Activated T-helper 1 cell treated with anti-CD3 and anti-CD28 coated beads, Interleukin-2, amount 50 U/mL, for 16 hours (primary cell): ENCODE measurements at places on chromosomes 3 and 15.

GRCh38 chr3:119408243-119408950 lies 55.0 kb downstream of the TMEM39A start:
- DNase-seq: no peak

DNA sequence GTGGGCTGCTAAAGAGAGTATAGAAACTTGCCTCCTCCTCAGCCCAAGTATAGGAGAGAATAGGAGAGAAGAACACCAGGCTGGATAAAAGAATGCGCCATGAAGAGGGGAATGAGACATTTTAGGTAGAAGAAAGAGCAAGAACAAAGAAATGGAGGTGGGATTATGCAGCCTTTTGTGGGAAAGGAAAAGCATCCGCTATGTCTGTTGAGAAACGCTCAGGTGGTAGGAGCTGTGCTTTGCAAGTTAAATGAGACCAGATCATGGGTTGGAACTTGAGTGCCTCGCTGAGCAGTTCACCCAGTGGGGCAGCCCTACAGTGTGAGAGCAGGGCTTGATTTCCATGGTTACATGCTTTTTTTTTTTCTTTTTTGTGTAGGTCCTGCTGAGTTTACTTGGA lies 11.5 kb upstream of the RTP1 start:
- DNase-seq: no peak

DNA sequence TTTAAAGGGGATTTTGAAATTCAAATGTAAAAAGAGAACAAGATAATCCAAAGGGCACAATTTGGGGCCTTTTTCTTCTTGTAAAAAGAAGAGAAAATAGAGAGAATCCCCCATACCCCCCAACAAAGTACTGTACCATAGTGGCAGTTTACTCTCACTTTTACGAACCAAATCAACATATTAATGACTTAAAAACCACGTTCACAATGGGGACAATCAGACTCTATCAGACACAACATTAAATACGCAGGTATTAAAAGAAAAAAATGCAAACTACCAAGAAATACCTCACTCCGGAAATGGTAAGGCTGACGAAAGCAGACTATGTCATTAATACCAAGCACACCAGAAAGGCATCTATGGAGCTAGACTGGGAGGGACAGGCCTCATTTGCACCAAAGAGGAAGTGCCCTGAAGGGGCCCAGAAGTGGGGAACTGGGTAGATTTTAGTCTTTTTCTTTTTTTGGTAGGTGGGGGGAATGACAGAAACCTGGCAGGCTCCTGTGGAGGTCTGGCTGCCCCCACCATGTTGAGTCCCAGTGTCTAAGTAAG lies 134.3 kb downstream of the TIGIT start:
- DNase-seq: no peak

GRCh38 chr3:59234884-59235633 lies 185.2 kb upstream of the CFAP20DC start:
- DNase-seq: no peak

DNA sequence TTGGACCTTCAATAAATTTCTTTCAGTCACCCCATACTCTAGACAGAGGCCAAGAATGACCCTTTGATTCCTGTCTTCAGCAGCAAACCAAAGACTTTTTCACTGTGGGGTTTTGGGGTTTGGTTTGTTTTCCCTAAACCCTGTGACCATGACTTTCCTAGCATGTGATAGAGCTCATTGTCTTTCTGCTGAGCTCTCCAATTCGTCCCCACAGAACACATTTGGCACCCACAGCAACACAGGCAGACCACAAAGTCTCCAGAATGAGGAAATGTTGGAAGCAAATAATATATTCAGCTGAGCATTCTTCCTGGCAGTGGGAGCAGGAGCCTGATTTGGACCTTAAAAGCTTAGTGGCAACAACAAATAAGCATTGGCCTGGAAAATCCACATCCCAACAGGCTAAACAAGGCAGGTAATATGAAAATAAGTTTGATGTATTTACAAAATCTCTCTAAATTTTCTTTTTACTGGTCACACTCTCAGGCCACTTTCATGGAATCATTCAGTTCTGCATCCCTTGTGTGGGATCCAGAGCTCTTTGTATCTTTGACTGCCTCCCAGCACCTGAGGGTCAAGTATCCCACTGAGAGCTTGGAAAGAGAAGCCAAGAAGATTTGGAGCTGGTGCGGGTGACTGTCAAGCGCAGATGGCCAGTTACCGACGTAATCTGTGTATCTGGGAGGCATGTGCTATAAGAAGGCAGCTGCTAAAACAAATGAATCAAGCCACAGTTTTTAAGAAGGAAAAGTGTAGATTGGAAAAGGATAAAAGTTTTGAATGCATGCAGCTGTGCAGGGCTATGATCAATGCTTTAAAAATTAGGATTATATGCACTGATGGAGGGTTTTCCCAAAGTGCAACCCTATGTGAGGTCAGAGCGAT lies 36.5 kb upstream of the CPB1 start:
- no peak for DNase-seq
